ENCODE measurements at places on chromosomes 3 and 15.

DNA sequence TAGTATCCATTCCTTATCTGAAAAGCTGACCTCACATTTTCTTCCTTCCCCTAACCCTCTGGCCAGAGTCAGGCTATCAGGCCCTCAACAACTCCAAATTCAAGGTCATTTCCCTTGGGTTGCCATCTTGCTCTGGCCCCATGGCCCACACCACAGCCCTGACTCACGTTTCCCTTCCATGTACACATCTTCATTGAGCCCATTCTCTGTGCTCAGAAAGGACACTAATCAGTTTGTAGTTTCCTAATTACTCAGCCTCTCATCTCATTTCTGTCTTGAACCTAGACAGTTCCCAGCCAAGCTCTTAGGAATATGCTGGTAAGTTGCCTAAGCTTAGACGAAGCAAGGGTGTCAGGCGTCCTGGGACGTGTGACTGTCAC lies 14.9 kb downstream of the TGM5 start:
- no peak for DNase-seq

GRCh38 chr3:112132554-112132953 lies 494 bp downstream of the GCSAM start:
- DNase-seq, result no peak

DNA sequence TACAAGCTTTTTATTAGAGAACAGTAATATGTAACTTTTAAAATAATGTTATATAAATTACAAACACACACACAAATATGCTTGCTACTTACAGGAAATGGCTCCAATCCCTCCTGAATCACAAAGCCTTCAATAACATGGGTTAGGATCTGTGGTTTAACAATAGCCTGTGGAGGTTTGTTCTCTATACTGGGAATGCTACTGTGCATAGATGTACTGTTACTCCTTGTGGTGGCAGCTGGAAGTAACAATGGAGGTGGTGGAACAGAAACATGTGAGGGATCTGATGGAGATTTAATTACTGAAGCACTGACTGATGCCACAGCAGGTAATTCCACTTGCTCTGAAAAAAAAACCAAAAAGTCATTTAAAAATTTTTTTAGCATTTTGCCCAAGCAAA lies 64.4 kb downstream of the PHC3 start:
- DNase-seq, result no peak

- no peak for DNase-seq
Observed at GRCh38 chr3:186517218-186517617, 27.0 kb downstream of the CRYGS start.

DNA sequence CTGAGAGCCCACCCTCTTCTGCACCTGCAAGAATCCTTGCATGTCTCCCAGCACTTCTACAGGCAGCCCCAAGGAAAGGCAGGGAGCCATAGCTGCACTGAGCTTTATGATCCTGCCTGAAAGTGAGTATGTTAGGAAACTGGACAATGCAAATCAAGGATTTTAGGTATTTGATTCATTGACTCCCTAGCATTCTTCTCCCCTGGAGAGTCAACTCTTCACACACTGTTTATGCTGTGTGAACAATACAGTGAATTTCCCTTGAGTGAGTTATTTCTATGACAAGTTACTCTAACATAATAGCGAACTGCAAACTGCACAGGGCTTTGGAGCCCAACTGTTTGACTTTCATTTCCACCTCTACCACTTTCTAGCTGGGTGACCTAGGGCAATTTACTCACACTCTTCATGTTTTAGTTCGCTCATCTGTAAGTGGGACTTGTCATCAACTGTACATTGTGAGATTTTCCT lies 96.0 kb upstream of the PHLDB2 start:
- DNase-seq, result no peak

GRCh38 chr15:66899555-66900350 lies 165.6 kb upstream of the SMAD3 start:
- DNase-seq, result no peak

DNA sequence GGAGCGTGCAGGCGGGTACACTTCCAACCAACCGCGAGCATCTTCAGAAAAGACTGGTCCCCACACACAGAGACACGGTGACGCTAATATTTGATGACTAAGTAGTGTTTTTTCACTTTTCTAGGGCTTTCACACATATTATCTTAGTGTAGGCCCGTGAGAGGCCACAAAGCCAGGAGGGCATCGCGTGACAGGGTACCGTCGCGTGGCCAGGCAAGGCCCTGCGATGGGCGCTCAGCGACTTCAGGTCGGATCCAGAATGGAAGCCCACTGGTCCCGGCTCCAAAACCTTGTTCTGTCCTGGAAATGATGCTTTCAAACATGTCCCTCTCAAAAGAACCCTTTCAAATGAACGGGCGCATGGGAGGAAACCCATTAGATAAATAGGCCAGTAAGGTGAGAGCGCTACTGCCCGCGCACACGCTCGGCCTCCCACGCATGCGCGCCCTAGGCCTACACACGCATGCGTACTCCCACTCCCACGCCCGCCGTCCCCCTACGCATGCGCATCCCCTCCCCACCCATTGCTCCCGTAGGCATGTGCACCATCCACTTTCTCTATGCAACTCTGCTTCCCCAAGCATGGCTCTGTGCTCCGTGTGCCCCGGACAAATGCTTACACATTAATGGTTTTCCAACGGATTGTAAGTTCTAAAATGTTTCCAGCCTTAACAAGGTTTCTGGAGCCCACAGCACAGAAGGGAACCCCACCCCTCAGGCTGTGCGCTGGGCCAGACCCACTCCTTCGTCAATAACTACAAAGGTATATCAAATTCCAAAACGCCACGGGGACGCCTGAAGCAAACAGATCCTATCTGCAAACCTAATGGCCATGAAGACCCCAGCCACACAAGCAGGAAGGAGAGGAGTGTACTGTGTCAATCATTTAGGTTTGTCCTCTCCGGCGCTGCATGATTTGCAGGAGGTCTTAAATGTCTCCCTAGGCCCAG lies 72.1 kb downstream of the OCA2 start:
- no peak for DNase-seq

GRCh38 chr3:23720885-23721284 lies 84.9 kb upstream of the UBE2E1 start:
- DNase-seq, result no peak

GRCh38 chr3:178450476-178450875 lies 85.8 kb upstream of the KCNMB2 start:
- DNase-seq, result no peak

GRCh38 chr3:123870033-123870432 lies 14.1 kb downstream of the MYLK start:
- DNase-seq, result no peak

- DNase-seq, result no peak
Observed at GRCh38 chr3:192848371-192849233, 69.1 kb downstream of the MB21D2 start.

- no peak for DNase-seq
Observed at GRCh38 chr3:31762097-31762764, 218.8 kb downstream of the OSBPL10 start.

DNA sequence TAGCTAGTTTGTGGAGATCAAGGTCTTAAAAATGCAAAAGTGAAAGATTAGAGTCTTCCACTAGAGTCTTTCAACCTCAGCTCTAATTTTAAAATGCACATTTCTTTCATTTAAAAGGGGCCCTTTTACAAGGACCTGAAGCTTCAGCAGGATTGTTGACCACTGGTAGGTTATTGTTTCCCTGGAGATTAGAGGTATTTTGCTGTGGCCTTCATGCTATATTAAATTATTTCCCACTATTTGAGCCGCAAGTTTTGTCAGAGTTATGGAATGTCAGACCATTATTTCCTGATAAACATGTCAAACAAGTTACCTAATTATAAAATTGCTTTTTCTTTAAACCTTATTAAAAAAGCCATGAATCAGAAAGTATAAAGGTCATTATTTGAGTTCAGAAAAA lies 103.1 kb upstream of the CCNL1 start:
- DNase-seq, result no peak

DNA sequence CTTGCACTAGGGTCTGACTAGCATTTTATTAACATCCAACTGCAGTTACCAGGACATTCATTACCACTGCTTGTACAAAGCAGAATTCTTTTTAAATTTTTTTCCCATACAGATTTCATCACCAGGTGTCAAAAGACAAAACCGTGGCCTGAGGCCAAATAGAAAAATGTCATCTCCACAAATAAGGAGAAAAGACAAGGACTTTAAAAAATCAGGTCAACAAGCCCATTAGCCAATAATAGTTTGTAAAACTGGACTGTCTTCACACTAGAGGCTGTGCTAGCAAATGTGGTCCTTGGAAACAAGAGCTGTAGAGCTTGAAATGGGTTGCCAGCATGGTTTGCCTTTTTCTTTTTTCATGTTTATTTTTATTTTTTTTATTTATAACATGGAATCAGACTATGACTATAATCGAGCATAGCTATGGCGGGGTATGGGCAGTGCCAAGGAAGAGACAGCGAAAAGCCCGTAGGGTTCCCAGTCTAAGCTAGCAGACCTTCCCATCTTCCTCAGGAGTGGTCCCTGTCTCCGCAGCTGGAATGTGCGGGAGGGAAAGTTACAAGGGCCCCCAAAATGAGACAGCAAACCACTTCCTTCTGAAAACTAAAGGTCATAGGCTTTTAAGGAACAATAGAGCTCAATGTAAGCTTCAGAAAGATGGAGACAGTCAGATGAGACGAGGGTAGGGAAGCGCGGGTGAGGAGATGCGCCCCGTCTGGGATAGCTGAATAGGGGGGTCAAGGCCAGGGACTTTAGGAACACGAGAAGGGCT lies 1.5 kb downstream of the PTPN9 start:
- DNase-seq, result no peak

DNA sequence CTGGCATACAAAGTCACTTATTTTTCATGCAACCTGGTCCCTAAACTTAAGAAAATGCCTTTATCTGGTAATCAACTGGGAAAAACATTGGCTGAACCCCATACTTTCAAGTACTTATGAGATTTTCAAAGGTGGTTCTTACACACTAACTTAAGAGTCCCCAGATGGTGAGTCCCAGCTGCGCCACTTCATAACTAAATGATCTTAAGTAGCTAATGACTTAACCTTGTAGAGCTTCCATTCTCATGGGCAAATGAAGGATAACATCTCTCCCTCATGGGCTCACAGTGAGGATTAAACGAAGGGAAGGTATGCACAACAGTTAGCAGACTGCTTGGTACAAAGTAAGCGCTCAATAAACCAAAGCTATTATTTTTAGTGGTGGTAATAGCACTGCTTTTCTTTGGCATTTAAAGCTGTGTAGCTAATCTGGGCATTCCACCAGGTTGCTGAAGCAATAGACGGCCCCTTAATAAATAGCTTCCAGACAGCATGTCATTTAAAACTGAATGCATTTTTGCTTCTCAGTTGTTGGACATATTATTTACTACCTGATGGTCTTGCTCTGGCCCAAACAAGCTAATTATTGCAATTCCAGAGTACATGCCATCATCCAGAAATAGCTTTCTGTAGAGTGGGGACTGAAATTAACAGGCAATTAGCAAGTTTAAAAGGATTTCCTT lies 55.4 kb downstream of the LIPC start:
- DNase-seq, result no peak

DNA sequence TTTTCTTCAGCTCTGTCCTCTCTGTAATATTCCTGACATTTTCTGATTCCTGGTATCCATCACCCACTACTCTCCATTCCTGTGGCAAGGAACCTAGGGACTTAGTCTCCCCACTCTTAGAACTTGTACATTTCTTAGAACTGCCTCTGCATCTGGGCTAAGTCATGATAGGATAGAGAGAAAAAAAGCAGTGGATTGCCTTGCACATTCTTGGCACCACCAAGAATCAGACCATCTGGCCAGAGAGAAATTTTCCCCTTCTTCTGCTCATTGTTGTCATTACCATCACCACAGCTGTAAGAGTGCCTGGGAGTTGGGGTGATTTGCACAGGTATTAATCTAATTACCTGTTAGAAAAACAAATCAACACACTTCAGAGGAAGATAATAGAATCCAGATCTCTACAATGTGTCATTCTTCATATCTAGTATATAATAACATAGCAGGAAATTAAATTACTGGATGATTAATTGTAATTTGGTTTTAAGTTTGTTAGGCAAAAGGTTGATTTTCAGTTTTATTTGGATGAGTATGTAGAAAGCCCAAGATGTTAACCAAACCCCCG lies 264.8 kb upstream of the ZPLD1 start:
- no peak for DNase-seq

DNA sequence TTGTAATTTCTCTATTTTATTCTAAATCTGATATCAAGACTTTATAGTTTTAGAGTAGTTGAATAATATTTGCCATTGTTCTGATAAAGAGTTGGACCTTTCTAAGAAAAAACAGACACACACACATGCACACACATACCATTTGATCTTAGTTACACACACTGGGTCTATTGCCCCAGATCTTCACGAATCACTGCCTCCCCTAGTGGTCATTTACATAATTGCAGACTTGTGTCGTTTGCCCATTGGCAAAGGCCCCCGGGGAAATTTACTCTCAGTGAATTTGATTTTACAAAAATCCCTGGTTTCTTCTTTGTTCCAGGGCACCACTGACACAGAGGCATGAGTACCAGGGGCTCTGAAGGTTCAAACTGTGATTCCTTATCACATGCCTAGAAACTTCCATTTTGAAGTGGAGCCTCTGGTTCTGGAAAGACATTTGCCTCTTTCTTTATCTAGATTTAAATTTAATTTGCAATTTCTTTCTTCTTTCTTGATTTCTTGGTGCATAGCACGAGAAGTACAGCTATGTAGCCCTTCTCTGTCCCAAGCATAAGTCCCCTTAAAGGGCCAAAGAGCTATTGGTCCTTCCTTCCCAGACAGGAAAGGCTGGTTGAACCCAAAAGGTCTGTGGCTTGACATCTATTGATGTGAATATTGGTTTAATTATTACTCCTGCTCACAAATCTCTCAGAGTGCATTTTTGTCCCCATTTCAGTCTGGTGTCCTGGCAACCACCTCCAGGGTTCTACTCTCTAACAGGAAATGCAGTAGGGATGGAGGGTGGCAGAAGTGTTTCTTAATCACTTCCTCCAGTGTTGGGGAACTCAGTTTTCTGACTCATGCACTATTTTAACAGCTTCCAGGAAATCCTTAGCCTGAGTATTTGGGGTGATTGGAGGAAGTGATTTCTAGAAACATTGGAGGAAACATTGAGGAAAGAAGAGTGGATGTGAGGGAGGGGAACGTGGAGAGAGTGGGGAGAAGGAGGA lies 32.4 kb upstream of the SLC6A11 start:
- DNase-seq, result peak; percentile 5

DNA sequence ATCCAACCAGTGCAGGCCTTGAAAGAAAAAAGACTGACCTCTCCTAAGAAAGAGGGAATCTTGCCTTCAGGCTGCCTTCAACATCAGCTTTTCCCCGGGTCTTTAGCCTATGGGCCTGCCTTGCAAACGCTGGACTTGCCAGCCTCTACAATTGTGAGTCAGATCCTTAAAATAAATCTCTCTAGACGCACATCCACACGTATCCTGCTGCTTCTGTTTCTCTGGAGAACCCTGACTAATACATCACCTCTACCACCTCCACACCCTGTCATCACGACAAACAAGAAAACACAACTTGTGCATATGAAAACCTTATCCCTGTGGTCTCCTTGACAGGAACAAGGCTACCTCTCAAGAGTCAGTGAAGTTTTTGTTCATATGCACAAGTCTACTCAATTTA lies 11.8 kb downstream of the CYFIP1 start:
- no peak for DNase-seq

GRCh38 chr15:50978580-50978979 lies 70.1 kb downstream of the AP4E1 start:
- no peak for DNase-seq

GRCh38 chr3:161914703-161915417 lies 418.3 kb downstream of the OTOL1 start:
- no peak for DNase-seq

- DNase-seq, result no peak
Observed at GRCh38 chr15:48905847-48906246, 27.9 kb downstream of the EID1 start.
